WTC11 (cell line): ENCODE measurements at places on chromosomes 2 and 18.

DNA sequence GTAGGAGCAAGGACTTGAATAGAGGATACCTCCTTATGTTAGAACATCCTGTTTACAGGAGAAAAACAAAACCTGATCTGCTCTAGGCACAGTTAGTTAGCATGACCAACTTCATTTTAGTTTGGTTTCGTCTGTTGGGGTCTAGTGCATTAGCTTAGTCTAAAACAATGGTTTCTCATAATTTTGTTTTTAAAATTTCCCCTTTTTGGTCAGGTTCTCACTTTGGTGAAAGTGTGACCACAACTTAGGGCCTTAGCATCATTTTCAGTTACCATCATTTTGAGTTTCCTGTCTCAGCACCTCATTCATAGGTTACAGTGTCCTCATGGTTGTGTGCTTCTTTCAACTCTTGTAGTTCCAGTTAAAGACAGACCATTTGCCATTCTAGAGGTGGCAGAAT is 1277.0 kb upstream of the SLC39A10 start:
- no peak for DNase-seq

- DNase-seq = no peak
These were observed 1.2 kb downstream of the WDR75 start for GRCh38 chr2:189442468-189442867.

GRCh38 chr18:68482815-68483214 is 232.1 kb downstream of the TMX3 start:
- DNase-seq = no peak

DNA sequence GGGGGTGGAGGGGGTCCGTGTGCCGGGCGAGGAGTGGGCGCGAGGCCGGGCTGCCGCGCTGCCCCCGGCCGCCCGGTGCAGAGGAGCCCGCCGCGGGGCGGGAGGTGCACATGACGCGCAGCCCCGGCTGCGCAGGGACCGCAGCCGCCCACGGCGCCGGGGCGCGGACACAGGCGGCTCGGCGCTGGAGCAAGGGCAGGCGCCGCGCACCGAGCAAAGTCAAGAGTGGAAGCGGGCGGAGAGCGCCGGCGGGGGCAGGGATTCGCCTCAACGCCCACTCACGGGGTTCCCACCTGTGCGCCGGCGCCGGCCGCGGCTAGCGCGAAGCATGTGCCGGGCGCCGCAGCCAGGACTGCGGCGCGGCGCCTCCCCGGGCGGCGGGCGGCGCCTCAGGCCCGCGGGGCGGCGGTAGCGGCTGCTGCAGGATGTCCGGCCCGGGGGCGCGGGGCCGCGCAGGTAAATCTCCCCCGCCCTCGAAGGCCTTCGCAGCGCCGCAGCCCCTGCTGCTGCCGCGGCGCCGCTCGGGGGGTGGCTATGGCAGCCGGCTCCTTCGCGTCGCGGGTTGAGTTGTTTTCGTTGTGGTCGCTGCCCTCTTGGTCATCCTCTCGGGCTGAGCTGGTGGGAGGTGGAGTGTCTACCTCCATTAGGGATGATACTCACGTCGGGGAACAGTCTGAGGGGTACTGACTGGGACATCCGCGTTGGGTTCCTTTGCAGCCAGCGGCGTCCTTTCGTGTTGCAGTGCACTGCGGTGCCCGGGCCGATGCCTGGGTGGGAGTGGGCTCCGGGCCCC is 216.3 kb upstream of the DTNA start:
- DNase-seq = peak; percentile 66

GRCh38 chr2:107698861-107699260 is 127.8 kb upstream of the RGPD4 start:
- no peak for DNase-seq

GRCh38 chr18:21439431-21439846 is 161.1 kb downstream of the ESCO1 start:
- DNase-seq = no peak

GRCh38 chr2:119004602-119005001 is 62.6 kb downstream of the MARCO start:
- no peak for DNase-seq

- DNase-seq = peak; percentile 55
These were observed 1.0 kb downstream of the CYP1B1 start for GRCh38 chr2:38074764-38075506.

GRCh38 chr18:45654677-45655076 is 39.4 kb downstream of the SLC14A2 start:
- no peak for DNase-seq

DNA sequence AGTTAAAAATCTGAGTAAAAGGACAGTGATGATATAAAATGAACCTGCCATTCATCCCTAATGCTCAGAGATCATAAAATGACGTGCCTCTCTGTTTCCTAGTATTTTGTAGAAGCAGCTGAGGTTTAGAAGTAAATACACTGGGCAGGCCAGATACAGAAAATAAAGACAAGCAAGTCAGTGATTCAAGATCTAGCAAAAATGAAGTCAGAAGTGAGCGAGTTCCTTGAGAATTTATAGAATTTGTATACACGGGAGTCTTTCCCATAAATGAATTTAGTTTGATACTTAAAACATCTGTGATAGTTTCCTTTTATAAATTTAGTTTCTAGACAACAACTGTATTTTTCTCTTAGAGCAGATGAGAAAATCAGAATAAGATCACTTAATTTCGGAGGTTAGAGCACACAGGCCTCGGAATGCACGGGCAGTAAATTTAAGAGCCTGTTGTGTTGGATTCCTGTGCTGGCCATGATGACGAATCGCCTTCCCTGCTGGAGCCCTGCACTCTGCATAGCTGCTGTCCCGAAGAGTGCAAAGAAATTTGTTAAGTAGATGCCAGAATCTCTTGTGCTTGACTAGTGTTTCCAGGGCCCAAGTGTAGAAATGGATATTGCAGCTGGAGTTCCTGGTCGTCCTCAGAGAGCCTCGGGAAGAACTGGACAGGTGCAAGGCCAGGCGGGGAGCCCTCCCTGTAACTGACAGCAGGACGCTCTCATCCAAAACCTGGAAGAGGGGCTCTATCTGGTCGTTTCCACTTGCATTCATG is 83.7 kb upstream of the RBM44 start:
- no peak for DNase-seq

DNA sequence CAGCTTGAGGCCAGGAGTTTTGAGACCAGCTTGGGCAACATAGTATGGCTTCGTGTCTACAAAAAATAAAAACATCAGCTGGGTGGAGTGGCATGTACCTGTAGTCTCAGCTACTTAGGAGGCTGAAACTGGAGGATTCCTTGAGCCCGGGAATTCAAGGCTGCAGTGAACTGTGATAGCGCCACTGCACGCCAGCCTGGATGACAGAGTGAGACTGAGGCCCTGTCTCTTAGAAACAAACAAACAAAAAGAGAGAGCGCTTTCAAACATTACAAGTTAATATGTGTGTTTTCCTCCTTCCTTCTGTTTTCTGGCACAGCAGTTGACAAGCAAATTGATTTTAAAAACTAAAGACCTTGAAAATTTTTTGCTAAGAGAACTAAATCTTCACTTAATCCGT is 9.9 kb downstream of the EPC2 start:
- no peak for DNase-seq

GRCh38 chr2:186532891-186533290 is 46.8 kb downstream of the ZC3H15 start:
- no peak for DNase-seq

DNA sequence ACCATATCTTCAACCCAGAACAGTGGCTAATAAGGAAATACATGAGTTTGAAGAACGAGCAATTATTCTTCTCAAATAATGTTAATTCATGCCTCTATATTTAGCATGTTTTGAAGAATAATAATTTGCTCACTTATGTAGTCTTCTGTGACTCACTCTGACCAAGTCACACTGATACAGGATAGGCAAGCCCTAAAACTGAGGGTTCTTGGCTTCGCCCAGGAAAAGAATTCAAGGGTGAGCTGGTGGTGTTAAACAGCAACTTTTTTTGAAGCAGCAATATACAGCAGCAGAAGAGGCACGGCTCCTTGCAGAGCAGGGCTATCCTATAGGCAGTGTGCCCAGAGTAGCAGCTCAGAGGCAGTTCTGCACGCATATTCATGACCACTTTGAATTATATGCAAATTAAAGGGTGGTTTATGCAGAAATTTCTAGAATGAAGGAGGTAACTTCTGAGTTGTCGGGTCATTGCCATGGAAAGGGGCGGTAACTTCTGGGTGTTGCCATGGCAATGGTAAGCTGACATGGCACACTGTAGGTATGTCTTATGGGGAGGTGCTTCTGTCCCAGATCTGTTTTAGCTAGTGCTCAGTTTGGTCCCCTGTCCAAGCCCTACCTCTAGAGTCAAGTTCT is 200.6 kb downstream of the RND3 start:
- no peak for DNase-seq

DNA sequence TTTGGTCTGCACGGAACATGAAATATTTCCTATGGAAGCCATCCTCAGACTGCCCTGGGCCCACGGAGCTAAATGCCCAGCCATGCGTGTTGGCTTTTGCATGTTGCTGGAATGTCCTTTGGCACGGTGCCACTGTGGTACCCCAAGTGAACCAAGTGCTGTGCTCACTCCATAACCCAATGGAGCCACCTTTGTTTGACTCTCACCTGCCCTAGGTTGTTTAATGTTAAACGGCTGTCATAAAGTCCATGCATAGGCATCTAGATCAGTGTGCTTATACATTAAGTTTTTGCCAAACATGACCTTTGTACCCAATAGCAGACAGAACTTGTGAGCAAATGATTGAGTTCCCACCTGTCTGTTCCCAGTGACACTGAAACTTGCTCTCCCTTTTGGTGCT is 59.9 kb upstream of the TMEM87B start:
- no peak for DNase-seq

DNA sequence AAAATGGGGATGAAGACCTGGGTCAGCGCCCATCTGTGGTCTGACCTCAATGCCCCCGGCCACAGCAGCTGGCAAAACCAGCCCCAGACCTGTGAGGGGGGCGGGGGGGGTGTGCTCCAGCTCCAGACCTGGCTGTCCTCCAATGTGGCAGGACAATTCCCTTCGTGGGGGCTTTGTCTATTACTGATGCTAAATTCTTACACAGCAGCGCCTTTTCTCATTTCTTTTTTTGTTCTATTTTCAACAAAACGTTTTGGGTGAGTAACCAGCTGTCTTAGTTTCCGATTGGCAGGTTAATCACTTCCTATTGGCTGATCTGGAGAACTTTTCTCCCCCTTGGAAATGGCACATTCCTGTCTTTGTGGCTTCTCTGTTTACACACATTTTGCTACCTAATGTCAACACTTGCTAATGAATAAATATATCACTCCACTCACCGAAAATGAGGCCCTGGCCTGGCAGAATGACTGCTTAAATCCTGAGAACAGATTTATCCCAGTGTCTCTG is 4.4 kb downstream of the SMAD7 start:
- DNase-seq = no peak

- DNase-seq = no peak
These were observed 24.9 kb upstream of the C1GALT1C1L start for GRCh38 chr2:43701111-43701510.

DNA sequence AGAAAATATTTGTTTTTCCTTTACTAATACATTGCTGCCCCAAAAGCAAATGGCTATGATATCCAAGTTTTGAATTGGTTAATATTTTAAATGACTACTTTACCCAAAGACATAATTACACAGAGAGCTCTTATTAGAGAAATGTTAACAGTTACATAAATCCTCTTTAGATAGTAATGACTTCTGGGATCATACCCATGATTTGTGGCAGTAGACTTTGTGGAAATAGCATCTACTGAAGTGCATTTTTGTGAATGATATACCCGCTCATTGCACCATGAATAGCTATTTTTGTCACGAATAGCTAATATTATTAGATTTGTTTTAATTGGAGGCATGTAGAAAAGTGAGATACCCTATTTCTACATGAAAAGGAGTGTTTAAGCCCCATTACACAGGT is 15.8 kb downstream of the NYAP2 start:
- DNase-seq = no peak

DNA sequence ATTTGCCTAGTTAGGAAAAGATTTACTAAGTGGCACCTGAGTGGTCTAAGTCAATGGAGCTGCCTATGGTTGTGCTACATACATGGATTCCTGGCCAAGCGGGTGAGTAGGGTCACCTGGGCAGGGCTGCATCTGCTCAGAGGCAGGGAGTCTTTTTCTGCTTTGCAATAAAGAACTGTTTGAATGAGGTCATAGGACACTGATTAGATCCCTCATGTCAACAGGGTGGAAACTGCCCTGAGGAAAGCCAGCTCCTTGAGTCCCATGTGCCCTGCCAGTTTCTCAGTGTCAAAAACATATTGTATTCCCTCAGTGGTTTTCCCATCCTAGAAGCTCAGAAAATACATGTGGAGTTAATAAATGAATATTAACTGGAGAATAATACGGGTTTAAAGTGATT is 4.6 kb downstream of the LAMA3 start:
- DNase-seq = no peak

DNA sequence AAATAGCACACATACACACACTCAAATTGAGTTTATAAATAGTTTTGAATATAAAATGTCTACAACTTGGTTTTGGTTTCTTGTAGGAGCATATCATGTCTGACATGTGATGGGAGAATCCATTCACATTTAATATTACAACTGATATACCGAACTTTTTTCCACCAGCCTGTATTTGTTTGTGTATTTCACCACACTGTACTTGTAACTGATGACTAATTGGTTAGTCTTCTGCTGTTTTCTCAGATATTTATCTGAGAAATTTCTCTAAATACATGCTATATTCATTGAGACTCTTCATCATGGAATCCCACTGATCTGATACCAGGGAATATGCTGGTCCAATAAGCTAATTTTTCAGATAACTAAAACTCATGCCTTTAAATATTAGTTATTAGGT is 56.3 kb upstream of the UBXN4 start:
- no peak for DNase-seq

- no peak for DNase-seq
These were observed 301.0 kb upstream of the SLC39A10 start for GRCh38 chr2:195356026-195356425.

DNA sequence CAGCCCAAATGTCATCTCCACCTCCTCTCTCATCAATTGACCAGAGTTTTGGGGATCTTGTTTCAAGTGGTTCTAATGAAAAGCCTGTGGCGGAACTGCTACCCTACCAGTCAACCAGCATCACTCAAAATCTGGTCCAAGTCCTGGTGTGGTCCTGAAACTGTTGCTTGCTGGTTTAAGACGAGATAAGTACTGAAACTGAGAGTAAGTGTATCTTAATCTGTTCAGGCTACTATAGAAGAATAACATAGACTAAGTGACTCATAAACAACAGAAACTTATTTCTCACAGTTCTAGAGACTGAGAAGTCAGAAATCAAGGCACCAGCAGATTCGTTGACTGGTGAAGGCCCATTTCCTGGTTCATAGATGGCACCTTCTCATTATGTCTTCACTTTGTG is 879 bp upstream of the GALNT5 start:
- no peak for DNase-seq

- no peak for DNase-seq
These were observed 48.8 kb downstream of the ASAP2 start for GRCh38 chr2:9255416-9255815.

- no peak for DNase-seq
These were observed 62.6 kb downstream of the SMAD7 start for GRCh38 chr18:48887905-48888772.

DNA sequence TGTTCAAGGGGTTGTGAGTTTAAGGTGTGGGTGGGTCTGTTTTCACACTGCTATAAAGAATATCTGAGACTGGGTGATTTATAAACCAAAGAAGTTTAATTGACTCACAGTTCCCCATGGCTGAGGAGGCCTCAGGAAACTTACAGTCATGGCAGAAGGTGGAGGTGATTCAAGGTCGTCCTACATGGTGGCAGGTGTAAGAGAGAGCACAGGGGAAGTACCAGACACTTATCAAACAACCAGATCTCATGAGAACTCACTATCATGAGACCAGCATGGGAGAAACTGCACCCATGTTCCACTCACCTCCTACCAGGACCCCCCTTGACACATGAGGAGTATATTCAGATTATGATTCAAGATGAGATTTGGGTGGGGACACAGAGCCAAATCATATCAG is 38.0 kb downstream of the RHBDD1 start:
- no peak for DNase-seq

- DNase-seq = no peak
These were observed 277.9 kb upstream of the HS6ST1 start for GRCh38 chr2:128596396-128597120.
